ENCODE measurements at places on chromosomes 5 and 9.

DNA sequence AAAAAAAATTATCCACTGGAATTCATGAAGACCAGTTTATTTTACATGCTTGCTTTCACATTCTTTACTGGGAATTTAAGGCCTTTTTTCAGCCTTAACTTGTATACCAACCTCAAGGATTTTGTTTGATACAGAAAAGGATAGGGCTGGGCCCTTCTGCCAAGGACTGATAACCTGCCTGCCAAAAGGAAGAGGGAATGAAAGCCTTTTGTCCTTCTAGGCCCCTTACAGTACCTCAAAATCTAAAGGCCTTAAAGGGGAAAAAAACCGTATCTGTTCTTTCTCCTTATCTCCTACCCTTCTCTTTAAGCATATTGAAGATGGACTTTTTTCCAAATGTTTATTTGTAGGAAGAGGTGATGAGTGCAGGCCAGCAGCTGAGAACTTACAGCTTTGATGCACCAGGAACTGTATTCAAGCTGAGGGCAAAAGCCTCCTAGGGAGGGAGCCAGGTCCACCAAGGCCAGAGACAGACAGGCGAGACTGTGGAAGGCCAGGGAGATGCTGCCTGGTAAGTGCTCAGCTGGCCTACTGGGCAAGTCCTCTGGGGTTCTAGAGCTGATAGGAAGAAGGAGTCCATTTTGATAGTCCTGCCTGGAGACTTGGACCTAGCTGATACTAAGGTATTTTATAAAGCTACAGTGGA, 31.8 kb downstream of the FAXDC2 start:
- H3K27ac ChIP-seq: peak overlapping the region; percentile 33
- H3K4me3 ChIP-seq: no peak overlapping the region
- H3K27me3 ChIP-seq: no peaks in the 10 kb centered on the region
- H3K4me1 ChIP-seq: peaks cover 25% of the 10 kb centered on the region
- no peak for DNase-seq

GRCh38 chr5:81638471-81638870, 112.4 kb downstream of the SSBP2 start:
- peaks cover 4% of the 10 kb centered on the region for H3K36me3 ChIP-seq
- no peaks in the 10 kb centered on the region for H3K4me1 ChIP-seq
- DNase-seq: no peak
- H3K27ac ChIP-seq: no peak overlapping the region

- no peaks in the 10 kb centered on the region for H3K36me3 ChIP-seq
- H3K27me3 ChIP-seq: peaks cover 21% of the 10 kb centered on the region
- no peak for DNase-seq
- no peak overlapping the region for H3K27ac ChIP-seq
Observed at GRCh38 chr5:14516901-14517300, 64.7 kb upstream of the OTULINL start.

DNA sequence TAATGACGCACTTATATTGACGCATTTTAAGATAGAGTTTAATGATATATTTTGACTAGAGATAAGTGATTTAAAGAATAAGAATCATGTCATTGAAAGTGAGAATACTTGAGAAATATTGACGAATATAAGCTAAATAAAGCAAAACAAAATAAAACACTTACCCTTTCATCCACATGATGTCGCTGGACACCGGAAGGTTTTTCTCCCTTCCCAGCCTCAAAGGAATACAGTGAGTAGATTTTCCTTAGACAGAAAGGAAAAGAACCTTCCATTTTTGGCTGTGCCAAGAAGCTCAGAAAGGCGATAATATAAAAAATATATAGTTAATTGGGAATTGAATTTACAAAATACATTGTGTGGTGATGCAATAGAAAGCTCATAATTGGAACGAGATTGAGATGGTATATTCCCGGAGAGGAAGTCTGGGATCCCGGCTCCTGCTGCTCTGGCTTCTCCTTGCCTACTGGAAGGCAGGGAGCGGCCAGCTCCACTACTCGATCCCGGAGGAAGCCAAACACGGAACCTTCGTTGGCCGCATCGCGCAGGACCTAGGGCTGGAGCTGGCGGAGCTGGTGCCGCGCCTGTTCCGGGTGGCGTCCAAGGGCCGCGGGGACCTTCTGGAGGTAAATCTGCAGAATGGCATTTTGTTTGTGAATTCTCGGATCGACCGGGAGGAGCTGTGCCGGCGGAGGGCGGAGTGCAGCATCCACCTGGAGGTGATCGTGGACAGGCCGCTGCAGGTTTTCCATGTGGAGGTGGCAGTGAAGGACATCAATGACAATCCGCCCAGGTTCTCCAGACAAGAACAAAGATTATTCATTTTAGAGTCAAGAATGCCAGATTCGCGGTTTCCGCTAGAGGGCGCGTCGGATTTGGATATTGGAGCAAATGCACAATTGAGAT, at the start of gene PCDHA5:
PCDHA5 (plus strand) TSS at position 239 of the 906 bp plus-strand sequence.
- peaks cover 3% of the 10 kb centered on the region for H3K27me3 ChIP-seq
- H3K27ac ChIP-seq: no peak within 1 kb of the TSS
- H3K4me1 ChIP-seq: no peaks in the 10 kb centered on the region

DNA sequence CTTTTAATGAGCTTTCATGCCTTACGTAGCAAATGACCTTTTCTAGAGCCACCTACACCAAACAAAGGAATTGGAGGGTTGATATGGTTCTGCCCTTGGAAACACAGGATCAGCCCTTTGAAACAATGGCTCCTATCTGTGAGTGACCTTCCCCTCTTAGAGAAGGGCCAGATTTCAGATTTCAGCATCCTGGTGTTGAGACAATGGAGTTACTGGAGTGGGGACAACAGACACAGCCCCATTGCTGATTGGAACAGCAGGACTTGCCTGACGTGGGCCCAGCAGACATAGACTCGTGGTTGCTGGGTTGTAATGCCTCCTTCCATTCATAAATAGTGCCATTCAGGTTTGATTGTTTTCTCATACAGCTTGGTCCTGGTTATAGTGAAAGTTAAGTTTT, 96.0 kb downstream of the GALNT10 start:
- no peak overlapping the region for H3K4me3 ChIP-seq
- H3K36me3 ChIP-seq: no peaks in the 10 kb centered on the region
- no peak for DNase-seq
- no peaks in the 10 kb centered on the region for H3K4me1 ChIP-seq
- H3K27me3 ChIP-seq: no peaks in the 10 kb centered on the region

- H3K27me3 ChIP-seq: no peaks in the 10 kb centered on the region
- no peaks in the 10 kb centered on the region for H3K36me3 ChIP-seq
- no peak overlapping the region for H3K4me3 ChIP-seq
- DNase-seq: peak; percentile 25
- no peak overlapping the region for H3K27ac ChIP-seq
- peaks cover 13% of the 10 kb centered on the region for H3K4me1 ChIP-seq
Observed at GRCh38 chr9:107024193-107024592, 161.2 kb downstream of the ZNF462 start.

- DNase-seq: no peak
- H3K27me3 ChIP-seq: peaks cover 15% of the 10 kb centered on the region
- no peak overlapping the region for H3K4me3 ChIP-seq
- H3K27ac ChIP-seq: no peak overlapping the region
Observed at GRCh38 chr9:91659529-91660495, 236.2 kb upstream of the NFIL3 start.

DNA sequence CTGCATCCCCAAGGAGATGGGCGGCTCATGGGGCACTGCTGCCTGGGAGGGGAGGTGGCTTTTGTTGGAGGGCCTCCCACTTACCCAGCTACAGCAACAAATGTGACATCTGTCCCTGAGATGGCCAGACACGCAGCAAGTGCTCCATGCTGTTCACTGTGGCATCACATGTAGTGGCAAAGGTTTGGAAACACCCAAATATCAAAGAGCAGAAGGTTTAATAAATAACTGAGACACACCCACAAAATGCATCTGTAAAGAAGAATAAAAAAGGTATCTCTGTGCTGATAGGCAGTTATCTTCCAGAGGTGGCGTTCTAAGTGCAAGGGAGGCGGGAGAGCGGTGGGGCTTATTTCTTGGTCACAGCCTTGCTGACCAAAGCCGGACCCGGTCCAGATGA, 23.3 kb upstream of the CLPTM1L start:
- H3K27ac ChIP-seq: no peak overlapping the region
- peaks cover 33% of the 10 kb centered on the region for H3K27me3 ChIP-seq
- no peaks in the 10 kb centered on the region for H3K4me1 ChIP-seq
- no peak overlapping the region for H3K4me3 ChIP-seq
- DNase-seq: no peak

- H3K36me3 ChIP-seq: no peaks in the 10 kb centered on the region
- no peak for DNase-seq
- no peaks in the 10 kb centered on the region for H3K27me3 ChIP-seq
- H3K27ac ChIP-seq: no peak overlapping the region
Observed at GRCh38 chr5:106189121-106189809, 1481.5 kb downstream of the EFNA5 start.

- peaks cover 51% of the 10 kb centered on the region for H3K36me3 ChIP-seq
- DNase-seq: no peak
- H3K4me1 ChIP-seq: peaks cover 44% of the 10 kb centered on the region
- peak overlapping the region; percentile 76 for H3K27ac ChIP-seq
- H3K4me3 ChIP-seq: no peak overlapping the region
- no peaks in the 10 kb centered on the region for H3K27me3 ChIP-seq
Observed at GRCh38 chr9:131630205-131630831, 85.0 kb downstream of the PRRT1B start.

GRCh38 chr9:107169796-107170195, 113.3 kb upstream of the RAD23B start:
- H3K36me3 ChIP-seq: no peaks in the 10 kb centered on the region
- DNase-seq: no peak
- H3K27ac ChIP-seq: no peak overlapping the region
- H3K4me3 ChIP-seq: no peak overlapping the region

DNA sequence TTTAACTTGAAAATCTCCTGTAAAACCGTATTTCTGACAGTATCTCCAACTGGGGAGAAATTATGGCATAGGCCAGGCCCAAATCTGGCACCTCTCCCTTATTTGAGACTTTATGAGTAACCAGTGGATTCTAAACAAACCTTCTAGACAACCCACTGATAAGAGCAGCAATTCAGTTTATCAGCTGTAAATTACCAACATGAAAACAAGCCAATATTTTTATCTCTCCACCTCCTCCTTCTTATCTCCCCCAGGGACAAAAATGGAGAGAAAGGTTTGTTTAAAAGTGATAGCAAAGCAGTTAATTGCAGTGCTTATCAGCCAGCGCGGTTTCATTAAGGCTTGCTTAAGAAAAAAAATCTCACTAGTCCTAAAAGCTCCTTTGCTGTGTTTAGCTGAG, 53.8 kb downstream of the KCNV2 start:
- no peak overlapping the region for H3K4me3 ChIP-seq
- H3K27ac ChIP-seq: no peak overlapping the region
- no peak for DNase-seq
- no peaks in the 10 kb centered on the region for H3K27me3 ChIP-seq

GRCh38 chr5:107567901-107568671, 102.7 kb downstream of the EFNA5 start:
- no peak overlapping the region for H3K27ac ChIP-seq
- H3K4me1 ChIP-seq: peaks cover 18% of the 10 kb centered on the region
- peaks cover 18% of the 10 kb centered on the region for H3K27me3 ChIP-seq
- DNase-seq: no peak
- no peaks in the 10 kb centered on the region for H3K36me3 ChIP-seq
- H3K4me3 ChIP-seq: no peak overlapping the region

Measured in activated naive CD4-positive, alpha-beta T cell treated with anti-CD3 and anti-CD28 coated beads, Interleukin-2, amount 10 ng/mL, durations not matched to agents 7 days and 5 days (primary cell).